ENCODE measurements at places on chromosomes 11 and 22.

- no peak for DNase-seq
These were observed 25.2 kb downstream of the MUC6 start for GRCh38 chr11:1011320-1011698.

- DNase-seq, result peak; percentile 83
These were observed 60.0 kb downstream of the MYO7A start for GRCh38 chr11:77187776-77188632.

DNA sequence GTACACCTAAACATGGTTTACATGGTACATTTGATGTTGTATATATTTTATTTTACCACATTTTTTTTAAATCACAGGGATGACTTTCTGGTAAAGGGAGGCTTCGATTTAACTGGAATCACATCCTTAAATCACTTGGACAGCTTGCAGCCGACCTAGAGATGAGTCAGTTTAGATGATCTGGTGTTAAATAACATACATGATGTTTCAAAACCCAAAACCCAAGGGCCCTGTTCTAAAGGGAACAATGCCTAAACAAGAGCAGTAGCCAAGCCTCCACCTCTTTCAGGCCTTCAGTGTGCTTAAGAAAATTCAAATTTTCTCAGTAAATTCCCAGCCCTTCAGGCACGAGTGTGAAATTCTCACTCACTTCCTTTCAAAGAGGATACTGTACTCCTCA lies 108.8 kb downstream of the WT1 start:
- DNase-seq, result no peak

GRCh38 chr11:74568028-74568427 lies 24.4 kb upstream of the POLD3 start:
- no peak for DNase-seq

GRCh38 chr11:124069429-124070401 lies 28.6 kb upstream of the OR10G7 start:
- peak; percentile 68 for DNase-seq

- DNase-seq, result no peak
These were observed 11.1 kb upstream of the LDLRAD3 start for GRCh38 chr11:35932681-35933319.

DNA sequence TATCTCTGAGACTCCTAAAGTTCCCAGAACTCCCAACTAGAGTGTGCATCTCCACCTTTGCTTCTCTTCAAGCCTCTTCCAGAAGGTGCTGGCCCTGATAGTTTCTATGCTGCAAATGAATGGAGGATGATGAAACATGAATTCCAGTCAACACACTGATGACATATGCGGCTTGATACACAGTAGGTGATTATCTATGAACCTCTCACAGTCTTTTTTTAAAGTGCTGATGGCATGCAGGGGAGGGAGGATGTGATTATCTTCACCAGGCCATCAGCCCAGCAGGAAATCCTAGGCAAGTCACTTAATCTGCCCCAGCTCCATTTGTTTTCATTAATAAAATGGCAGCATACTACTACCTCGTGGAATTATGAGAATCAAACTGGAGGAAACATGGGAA lies 548.5 kb downstream of the SOX6 start:
- no peak for DNase-seq

- no peak for DNase-seq
These were observed 8.3 kb downstream of the NDUFV1 start for GRCh38 chr11:67614730-67615714.

DNA sequence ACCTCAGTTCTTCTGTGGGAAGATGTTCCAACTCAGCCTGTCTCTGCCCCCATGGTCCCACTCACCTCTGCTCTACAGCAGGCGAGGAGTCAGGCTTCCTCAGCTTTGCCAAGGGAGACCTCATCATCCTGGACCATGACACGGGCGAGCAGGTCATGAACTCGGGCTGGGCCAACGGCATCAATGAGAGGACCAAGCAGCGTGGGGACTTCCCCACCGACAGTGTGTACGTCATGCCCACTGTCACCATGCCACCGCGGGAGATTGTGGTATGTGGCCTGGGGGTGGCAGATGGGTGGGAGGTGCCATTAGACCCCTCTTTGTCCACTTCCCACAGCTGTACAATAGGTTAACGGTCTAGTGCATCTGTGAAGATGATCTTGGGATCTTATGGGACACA lies 73.3 kb downstream of the MYO7A start:
- no peak for DNase-seq

DNA sequence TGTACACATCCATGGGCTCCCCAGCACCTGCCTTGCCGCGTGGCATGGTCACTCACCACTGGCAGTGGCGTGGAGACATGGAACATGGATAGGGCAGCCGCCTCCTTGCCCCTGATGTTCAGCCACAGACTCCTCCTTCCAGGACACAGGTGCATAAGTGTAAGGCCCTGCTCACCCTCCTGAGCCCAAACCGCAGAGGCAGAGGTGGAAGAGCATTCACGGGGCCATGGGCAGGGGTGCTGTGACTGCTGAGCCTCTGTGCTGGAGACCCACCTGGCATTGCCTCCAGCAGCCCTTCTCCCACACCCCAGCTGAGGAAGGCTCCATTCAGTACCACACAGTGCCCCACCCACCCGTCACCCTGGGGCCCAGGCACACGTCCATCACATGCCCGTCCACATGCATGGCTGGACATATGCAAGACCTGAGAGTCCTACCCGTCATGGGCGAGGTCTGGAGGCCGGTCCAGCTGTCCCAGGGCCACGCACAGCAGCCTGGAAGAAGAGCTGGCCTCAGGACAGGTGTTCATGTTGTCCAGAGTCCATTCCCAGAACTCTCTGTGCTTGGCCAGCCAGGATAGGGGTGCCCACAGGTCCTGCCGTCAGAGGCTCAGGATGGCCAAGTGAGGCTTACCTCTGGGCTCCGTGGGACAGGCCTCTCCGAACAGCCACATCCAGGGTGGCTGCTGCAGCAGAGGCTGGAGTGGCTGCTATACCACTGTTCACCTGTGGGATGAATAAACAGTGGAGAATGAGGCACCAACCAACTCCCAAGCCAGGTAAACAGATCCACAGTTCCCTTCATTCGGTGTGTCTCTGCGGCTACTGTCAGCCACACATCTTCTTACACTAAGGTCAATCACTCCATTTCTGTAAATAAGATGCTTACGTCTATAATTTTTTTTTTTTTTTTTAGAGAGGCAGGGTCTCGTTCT lies 1.7 kb upstream of the TUBGCP6 start:
- DNase-seq, result no peak

GRCh38 chr11:69949327-69949726 lies 128.8 kb upstream of the ANO1 start:
- no peak for DNase-seq

DNA sequence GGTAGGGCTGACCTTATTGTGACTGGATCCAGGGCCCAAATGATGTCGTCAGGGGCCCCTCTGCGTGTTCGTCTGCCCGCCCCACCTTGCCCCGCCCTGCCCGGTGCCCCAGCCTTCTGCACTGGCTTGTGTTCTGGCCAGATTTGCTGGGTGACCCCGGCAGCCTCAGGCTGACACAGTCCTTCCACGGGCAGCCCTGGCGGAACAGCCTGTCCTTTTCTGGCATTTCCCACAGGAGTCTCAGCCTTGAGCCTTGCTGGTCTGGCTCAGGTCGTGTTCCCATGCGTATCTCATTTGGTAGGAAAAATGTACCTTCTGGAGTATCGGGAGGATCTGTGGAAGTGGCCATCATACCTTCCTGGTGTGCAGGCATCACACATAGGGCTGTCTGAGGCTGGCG lies 31.0 kb downstream of the IGHMBP2 start:
- DNase-seq, result no peak

DNA sequence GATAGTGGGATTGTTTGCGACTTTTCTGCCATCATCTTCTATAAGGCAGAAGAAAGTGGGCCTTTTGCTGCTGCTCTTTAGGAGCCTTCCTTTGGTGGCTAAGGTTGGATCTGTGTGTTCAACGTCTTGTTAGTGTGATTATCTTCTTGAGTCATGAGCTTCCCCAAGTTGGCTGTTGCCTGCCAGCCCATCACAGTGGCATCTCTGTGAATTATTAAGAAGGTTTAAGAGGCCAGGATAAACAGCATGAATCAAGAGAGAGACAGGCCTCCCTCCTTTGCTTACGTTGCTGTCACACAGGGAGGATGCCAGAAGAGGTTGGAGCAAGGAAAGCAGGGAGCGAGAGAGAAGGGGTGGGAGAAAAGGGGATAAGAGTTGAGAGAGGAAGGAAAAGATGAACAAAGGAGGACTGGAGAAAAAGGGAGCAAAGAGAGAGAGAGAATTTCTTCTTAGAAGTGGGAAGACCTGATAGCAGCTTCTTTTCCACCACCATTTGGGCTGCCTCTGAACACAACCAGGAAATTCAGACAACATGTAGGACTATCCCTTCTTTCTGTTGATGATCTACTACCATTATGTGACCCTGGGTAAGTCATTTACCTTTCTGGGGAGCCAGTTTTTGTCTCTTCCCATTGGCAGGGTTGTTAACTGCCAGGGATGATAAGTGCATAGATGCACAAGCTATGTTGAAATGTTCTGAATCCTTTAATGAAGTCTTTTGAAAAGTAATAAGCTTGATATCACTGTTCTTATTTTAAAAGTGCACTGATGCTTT lies 126.5 kb downstream of the NAV2 start:
- DNase-seq, result no peak

DNA sequence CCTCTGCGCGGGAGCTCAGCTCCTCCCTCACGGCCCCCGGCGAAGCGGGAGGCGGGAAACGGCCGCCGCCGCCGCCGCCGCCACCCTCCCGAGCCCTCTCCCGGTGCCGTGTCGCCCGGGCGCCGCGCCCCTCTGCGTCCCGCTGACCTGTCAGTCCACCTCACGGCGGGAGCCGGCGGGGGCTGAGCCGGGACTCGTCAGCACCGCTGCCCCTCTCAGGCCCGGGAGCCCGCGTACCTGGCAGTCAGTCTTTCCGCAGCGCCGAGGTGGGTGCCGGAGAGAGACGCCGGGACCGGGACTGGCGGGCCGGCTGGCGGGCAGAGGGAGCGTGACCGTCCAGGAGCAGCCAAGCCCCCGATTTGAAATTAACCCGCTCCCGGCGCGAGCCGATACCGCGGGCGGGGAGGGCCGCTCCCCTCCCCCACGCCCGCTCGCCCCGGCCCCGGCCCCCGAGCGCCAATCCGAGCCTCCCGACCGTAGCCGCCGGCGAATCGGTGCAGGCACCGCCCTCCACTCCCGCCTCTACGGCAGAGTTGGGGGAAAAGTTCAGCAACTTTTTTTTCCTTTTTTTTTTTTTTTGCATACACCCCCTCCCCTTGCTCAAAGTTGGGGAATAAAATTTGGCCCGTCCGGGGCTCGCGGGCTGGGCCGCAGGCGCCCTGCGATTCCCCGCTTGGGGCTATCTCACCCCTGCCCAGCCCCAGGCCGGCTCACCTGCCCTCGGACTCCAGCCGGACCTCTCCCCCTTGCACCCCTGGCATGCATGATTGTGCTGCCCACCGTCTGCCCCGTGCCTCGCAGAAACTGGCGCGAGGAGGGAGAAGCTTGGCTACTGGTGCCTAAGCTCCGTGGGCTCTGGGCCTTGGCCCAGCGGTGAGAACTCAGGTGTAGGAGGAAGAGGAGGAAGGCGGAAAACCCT lies 774 bp upstream of the E2F8 start:
- no peak for DNase-seq

DNA sequence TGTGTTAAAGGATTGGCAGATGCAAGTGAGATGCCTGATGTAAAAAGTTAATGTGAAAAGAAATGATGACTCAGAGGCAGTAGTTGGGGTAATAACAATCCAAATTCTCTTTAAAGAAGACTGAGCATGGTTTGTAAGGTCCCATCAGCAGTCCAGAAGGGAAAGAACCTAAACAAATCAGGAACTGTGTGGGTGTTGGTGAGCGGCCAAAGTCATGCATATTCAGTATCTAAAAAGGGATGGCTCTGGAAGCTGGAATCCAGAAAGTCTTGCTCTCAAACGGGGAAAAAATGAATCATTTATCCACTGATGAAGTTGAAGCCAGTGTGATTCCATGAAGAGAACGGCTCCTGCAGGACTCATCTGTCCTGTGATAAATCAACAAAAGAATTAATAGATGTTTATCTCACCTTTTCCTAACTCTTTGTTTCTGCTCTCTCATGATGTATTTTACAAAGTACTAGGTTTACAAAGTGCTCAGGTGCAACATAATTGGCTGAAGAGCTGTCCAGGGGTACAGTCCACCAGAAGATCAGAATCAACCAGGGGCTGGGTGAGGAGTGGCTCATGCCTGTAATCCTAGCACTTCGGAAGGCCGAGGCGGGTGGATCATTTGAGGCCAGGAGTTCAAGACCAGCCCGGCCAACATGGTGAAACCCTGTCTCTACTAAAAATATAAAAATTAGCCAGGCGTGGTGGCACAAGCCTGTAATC lies 20.5 kb upstream of the SORL1-AS1 start:
- DNase-seq, result no peak

- no peak for DNase-seq
These were observed 1395.9 kb downstream of the BRD1 start for GRCh38 chr22:48431536-48432315.

DNA sequence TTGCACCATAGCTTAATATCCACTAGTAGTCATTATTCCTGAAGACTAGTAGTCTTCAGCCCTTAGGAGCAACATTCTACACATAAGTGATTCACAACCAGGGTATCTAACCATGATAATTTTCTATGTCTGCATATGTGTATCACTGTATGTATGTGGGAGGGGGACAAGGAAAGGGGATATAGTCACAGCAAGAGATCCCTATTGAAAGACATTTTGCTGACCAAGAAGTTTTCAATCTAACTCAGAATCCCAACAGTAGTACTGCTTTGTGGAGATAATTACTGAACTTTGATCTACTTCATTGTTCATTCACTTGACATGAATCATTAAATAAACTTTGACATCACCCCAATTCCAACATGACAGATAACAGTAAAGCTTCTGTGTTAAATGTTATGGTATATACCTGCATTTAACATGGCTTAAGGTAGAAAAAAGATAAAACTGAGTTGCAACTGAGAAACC lies 10.3 kb downstream of the PIK3C2A start:
- no peak for DNase-seq

GRCh38 chr11:10762185-10762584 lies 11.1 kb downstream of the CTR9 start:
- DNase-seq, result no peak

GRCh38 chr11:70775386-70776075 lies 377.2 kb downstream of the CTTN start:
- no peak for DNase-seq

GRCh38 chr11:46413760-46414465 lies 22.3 kb upstream of the CHRM4 start:
- DNase-seq, result no peak

DNA sequence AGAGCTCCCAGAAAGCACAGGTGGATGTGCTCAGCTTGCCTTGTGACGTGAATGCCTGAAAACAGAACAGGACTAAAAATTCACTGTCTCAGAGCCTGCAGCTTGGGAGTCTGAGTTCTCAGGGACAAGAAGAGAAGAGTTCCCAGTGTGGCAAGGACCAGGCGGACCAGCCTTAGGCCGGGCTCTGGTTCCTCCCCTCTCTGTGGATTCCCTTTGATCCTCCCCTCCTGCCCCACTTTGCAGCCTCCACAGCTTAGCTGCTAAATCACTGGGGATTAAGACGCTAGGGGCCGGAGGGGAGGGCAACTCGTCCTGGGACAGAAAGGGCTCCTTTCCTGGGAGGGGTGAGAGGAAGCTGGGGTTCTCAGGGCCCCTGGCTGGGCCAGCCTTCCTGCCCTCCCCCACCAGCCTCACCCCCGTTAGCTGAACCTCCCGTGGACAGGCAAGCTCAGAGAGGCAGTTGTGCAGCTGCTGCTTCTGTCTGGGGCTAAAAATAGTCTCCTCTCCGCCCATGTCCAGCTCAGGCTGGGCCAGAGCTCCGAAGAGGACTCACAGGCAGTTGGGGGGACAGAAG lies 29.9 kb upstream of the JAM3 start:
- peak; percentile 98 for DNase-seq

Data from umbilical cord (tissue), 2 donors.